ENCODE measurements at places on chromosomes 7 and 10. TPM values are rescaled to one million over a fixed set of nuclear protein-coding genes. Genes with fewer than 3 reads are reported as not detected.
A peak's percentile ranks its signal among the peaks of the same experiment; 100 is the strongest.

GRCh38 chr7:35758421-35758820, 42.4 kb upstream of the SEPTIN7 start:
- no peak for DNase-seq

GRCh38 chr10:61188691-61189090, 244.7 kb upstream of the RHOBTB1 start:
- DNase-seq: peak; percentile 11

DNA sequence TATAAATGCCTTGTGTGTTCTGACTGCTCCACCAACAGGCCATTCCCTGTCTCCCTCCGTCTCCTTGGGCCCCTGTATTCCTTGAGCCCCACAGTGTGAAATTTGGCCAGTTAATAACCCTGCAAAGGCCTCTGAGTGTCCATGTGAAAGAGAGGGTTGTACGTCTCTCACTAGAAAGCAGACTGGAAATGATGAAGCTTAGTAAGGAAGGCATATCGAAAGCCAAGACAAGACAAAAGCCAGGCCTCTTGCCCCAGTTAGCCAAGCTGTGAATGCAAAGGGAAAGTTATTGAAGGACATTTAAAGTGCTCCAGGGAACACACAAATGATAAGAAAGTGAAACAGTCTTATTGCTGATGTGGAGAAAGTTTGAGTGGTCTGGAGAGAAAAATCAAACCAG, 680.2 kb downstream of the SDK1 start:
- DNase-seq: no peak

DNA sequence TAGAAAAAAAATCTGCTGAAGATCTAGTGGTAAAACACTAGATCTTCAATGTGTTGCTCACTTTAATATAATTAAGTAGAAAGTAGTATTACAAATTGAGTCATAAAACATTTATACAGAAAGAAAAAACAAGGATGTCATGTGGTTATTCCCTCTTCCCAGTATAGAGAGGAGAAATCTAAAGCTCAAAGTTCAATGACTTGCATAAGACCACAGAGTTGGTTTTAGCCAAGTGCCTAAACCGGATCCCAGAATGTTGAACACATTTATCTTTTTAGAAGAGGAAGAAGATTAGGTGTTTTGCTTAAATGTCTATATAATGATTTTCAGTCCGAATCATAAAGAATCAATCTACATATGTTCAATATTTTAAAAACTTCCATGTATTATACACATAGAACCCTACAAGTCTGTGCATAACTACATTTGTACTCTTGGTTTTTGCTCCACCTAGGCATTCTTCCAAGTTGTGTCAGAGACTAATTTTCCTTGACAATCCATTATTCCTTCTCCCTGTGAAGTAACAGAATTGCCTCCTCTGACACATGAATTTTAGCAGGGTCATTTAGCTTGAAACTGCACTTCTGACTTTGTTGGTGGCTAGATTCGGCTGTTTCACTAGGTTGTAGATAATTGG, 389.2 kb downstream of the MAGI2 start:
- peak; percentile 42 for DNase-seq

DNA sequence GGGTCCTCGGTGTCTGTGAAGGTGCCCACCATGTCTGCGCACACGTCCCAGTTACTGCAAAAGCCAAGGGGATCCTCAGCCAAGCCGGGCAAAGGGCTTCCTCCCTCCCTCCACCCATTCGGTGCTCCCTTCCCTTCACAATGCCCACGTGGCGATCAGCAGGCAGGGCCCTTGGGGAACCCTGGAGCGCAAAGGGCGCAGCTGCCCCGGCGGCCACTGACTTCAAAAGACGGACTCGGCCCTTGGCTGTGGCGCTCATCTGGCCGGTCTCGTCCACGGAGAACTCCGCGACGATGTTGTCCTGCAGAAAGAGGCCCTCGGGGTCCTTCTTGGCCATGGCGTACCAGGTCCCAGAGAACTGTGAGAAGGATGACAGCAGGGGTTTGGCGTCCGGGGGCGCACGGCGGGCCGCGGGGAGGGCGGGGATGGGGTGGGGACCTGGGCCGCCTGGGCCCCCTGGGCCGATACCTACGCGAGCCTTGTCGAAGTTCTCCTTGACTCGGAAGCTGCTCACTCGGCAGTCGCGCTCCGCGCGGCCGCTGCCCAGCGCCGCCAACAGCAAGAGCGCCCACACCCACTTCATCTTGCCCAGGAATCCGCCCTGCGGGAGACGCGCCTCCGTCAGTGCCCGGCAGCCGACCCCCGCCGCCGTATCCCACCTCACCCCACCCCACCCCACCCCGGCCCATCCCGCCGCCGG, 439 bp downstream of the RBP4 start:
- no peak for DNase-seq

DNA sequence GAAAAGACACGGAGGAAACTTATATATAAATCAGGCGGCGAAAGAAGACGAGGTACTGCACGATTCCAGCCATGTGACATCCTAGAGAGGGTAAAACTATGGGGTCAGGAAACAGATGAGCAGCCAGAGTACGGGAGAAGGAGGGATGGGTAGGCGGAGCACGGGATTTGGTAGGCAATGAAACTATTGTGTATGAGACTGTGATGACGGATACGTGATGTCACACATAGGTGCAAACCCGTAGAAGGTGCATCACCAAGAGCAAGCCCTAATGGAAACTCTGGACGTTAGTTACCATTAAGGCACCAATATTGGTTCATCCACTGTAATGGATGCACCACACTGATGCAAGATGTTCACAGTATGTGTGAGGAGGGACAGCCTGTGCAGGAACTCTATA, 93.8 kb upstream of the MGMT start:
- DNase-seq: no peak

- no peak for DNase-seq
These were observed 251.4 kb downstream of the KIF20B start for GRCh38 chr10:89952751-89953150.

The OR13A1 gene
- 0.15 TPM for total RNA-seq

Data from M059J (cell line).